ENCODE measurements at places on chromosomes 12 and 14.
A peak's percentile ranks its signal among the peaks of the same experiment; 100 is the strongest.

- DNase-seq, result peak; percentile 82
Observed at GRCh38 chr12:52372216-52373154, 5.2 kb upstream of the KRT85 start.

GRCh38 chr12:4938900-4939299, 29.2 kb downstream of the KCNA1 start:
- no peak for DNase-seq

DNA sequence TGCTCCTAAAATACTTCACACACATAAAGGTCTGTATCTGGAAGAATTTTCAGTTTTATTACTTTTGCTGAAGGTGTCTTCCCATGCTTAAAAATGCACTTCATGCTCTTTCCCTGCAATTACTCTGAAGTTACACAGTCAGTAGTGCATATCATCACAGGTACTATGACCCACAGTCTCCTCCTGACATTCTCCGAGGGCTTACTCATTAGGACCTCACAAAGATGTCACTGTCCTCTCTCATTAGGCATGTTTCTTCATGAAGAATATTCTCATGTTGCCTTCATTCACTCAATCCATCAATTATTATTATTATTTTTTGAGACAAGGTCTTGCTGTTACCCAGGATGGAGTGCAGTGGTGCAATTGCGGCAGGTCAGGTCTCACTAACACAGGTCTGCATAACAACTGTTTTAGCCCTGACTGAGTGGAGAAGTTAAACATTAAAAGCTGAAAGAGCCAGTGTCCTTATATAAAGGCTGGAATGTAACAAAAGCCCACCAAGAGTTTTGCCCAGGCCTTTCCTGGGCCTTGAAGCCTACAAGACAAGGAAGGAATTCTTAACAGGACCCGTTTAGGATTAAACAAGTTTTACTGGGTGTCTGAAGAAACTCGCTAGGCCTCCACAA, 119.5 kb upstream of the WSCD2 start:
- DNase-seq, result no peak

GRCh38 chr14:33678005-33678404, 272.9 kb downstream of the EGLN3 start:
- DNase-seq, result no peak

GRCh38 chr12:9707864-9708808, 24.8 kb downstream of the CLECL1 start:
- peak; percentile 52 for DNase-seq

DNA sequence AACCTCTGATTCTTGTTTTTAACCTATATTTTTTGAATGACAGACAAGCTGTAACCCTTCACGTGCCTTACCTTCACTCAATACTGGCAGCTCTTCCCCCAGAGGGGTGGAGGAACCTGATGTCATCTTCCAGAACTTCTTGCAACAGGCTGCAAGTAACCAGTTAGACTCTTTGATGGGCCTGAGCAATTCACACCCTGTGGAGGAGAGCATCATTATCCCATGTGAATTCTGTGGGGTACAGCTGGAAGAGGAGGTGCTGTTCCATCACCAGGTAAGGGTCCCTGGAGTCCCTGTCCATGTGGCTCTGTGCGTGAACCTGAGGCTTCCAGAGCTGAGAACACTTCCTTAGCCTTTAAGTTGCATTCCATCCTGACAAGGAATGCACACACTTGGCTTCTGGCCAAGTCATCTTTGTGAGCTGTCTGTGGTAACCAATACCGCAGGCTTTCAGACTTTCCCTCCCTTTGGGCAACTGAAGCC, 22.7 kb downstream of the TRAFD1 start:
- peak; percentile 88 for DNase-seq

- DNase-seq, result no peak
Observed at GRCh38 chr12:49907352-49907751, 3.7 kb upstream of the FAIM2 start.

GRCh38 chr12:131141514-131141913, 187.8 kb downstream of the ADGRD1 start:
- DNase-seq, result no peak

GRCh38 chr14:31933716-31934115, 143.4 kb upstream of the ARHGAP5 start:
- no peak for DNase-seq

- DNase-seq, result no peak
Observed at GRCh38 chr12:46362895-46363581, 9.5 kb downstream of the SLC38A2 start.

- no peak for DNase-seq
Observed at GRCh38 chr12:92416385-92416812, 270.8 kb upstream of the BTG1 start.

- DNase-seq, result peak; percentile 67
Observed at GRCh38 chr14:31582286-31582691, 21.1 kb downstream of the NUBPL start.

GRCh38 chr12:67647181-67647798, 1.3 kb upstream of the DYRK2 start:
- no peak for DNase-seq

DNA sequence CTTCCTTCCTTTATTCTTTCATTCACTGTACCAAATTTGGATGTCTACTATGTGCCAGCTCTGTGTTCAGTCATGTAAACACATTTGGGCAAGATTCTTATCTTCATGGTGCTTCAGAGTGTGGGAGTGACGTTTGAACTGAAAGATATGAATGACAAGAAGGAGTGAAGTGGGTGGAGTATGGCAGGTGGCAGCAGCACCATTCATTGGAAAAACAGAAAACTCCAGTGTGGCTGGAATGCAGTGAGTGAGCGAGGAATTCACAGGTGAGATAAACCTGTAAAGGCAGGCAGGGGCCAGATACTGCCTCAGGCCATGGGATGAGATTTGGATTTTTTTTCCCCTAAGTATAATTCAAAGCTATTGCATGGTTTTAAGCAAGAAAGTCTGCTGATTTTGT, 140.7 kb upstream of the CCDC198 start:
- DNase-seq, result no peak

DNA sequence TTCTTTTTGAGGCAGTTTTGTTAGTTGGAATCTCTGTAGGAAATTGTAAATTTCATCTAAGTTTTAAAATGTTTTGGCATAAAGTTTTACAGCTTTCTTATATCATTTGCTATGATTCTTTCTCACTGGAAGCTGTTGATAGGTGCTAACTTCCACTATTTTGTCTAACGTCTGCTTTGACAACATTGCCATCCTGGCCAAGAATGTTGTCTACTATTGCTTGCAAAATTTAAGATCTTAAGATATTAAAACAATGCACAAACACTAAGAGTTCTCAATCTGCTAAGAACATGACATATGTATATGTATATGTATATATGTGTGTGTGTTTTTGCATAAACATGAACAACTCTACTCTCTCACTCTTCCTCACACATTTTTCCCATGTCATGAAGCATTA, 64.1 kb upstream of the MDGA2 start:
- no peak for DNase-seq

GRCh38 chr12:14621826-14622225, 54.1 kb upstream of the PLBD1 start:
- DNase-seq, result no peak

GRCh38 chr12:111340231-111340630, 28.7 kb downstream of the PHETA1 start:
- DNase-seq, result no peak

DNA sequence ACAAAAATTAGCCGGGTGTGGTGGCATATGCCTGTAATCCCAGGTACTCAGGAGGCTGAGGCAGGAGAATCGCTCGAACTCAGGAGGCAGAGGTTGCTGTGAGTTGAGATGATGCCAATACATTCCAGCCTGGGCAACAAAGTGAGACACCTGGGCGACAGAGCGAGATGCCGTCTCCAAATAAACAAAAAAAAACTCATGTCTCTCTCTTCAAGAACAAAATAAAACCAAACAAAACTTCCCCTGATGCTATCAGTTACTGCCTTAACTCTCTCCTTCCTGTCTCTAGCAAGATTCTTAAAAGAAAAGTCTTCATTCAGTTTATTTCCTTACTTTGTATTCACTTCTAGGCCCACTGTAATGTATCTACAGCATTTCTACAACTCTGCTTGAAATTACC, 20.8 kb downstream of the KLHL28 start:
- no peak for DNase-seq

DNA sequence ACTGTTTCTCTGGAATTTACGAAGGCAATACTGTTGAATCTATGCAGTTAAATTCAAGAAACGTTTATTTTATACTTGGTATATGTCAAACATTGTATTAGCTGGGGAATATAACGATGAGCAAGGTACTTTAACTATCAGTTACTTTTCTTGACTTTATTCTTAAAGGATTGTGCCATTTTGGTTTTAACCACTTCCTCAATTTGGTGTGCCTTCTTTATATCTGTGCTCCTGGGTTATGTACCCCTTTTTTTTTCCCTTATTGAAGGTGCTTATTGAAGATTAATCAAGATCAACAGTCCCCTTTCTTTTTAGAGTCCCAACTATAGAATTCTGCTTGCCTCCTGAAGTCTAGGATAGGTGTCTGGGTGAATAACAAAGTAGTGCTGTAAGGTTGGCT, 5.8 kb downstream of the RAB21 start:
- DNase-seq, result no peak

DNA sequence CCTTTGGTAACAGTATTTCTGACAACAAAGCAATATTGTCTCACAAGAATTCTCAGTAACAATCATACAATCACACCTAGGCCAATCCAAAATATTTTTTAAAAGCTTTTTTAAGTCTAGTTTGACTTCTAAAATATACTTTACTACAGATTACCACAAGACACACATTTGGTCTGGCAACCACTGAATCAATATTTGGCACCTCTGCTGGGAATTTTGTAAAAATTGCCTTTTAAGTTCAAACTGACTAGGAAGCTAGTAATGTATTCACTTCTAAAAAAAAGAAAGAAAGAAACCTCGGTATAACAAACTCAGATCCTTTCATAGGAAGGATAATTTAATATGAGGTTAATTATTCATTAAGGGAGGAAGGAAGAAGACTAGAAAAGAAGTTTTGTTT, 18.2 kb upstream of the ETV6 start:
- DNase-seq, result no peak

DNA sequence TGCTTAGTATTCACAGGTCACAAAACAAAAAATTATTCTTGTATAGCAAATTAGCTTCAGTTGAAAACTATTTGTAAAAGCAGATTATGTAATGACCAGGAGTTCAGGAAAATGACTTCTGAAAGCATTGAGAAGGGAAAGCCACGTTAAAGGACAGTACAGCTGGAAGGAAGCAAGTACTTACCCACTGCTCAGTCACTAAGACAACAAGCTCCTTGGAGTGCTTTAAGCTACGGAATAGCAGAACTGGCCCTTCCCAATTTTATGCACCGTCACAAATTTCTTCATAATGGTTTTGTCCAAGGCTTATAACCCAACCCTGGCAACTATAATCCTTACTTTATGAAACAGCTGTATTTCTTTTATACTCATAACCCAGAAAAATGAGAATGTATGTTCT, 13.0 kb upstream of the SNAPC1 start:
- no peak for DNase-seq
